LHCN-M2 (cell line): ENCODE measurements at places on chromosomes 12 and 14.

GRCh38 chr12:116650585-116651087, 87.2 kb downstream of the SPRING1 start:
- no peak for DNase-seq

- DNase-seq = peak; percentile 47
These were observed 2.6 kb upstream of the HAL start for GRCh38 chr12:95998611-95999286.

GRCh38 chr14:51691176-51691575, 39.5 kb downstream of the FRMD6 start:
- no peak for DNase-seq

GRCh38 chr12:52605542-52605941, 4.3 kb upstream of the KRT72 start:
- DNase-seq = no peak

DNA sequence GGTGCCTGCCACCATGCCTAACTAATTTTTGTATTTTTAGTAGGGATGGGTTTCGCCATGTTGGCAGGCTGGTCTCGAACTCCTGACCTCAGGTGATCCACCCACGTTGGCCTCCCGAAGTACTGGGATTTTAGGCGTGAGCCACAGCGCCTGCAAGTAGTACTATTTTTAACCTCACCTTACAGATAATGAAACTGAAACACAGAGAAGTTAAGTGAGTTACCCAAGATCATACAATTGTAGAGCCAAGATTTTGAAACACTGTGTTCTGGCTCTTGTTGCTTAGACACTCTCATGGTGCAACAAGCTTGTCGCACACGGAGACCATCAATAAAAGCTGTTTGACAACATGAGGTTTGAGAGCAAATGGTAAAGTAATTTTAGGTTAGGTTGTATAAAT, 159.1 kb upstream of the LMNTD1 start:
- no peak for DNase-seq
